ENCODE measurements at places on chromosomes 12 and 14. TPM values are rescaled to one million over a fixed set of nuclear protein-coding genes. Genes with fewer than 3 reads are reported as not detected.

ABCD2 gene
- polyA plus RNA-seq: 0.12 TPM

DNA sequence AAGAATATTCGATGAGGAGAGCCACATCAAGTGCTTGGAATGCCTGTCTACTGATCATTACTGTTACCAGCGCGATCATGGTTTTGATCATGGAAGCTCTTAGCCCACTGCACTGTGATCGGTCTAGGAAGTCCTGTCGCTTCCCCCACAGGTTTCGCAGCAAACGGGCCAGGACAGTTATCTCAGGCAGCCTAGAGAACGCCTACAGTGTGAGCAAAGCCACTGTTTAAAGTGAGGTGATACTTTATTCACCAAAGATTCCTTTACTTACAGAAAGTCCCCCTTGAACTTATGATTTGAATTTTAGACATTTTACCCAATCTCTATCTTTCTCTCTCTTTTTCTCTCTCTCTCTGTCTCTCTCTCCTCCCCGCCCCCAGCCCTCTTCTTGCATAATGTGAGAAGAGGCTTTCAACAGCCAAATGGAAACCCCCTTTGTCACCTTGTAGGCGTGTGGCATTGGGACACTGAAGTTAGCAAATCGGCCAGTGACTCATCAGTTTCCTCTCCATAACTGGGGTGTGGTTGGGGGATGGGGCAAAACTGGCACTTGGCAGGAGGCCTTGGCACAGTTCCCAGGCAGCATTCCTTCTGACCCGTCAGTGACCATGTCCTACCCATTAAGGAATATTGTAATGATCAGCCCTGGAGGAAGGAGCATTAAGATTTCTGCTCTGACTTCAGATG lies 214.8 kb downstream of the CHST11 start:
- no peak for DNase-seq

RAD52 gene
- 29.0 TPM for polyA plus RNA-seq

DGLUCY gene
- polyA plus RNA-seq: 31.5 TPM

DNA sequence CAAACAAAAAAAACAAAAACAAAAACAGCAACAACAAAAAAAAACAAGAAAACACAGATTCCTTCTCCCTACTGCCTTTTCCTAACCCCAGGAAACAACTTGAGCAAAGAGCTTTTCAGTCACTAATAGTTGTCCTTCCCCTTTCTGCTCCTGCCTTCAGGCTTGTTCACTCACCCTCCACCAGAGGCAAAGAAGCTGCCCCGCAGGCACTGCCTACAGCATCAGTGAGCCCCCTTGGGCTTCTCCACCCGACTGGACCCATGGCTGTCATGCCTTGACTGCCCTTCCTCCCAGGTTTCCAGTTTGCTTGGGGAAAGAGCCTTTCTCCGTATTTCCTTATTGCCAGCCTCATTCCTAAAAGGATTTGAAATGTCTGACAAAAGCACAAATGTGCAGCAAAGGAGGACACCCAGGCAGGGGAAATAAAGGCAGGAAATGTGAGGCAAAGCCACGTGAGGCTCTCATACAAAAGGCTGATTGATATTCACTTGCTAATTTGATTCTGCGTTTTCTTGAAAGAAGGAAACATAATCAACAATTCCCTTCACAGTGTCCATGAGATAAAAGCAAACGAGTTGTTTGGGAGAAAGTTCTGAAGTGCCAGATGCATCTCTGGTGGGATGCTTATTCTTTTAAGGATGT lies 85.7 kb downstream of the GPATCH2L start:
- DNase-seq: no peak

- DNase-seq: no peak
These were observed 163.9 kb downstream of the MED13L start for GRCh38 chr12:116113398-116114130.

NPAS3 gene
- 6.5 TPM for polyA plus RNA-seq

Data from muscle of arm (tissue), 14 donors.